KG1 (cell line): ENCODE measurements at places on chromosomes 13 and 19.

- DNase-seq = no peak
Observed at GRCh38 chr13:85508683-85509329, 290.4 kb downstream of the SLITRK6 start.

- DNase-seq = no peak
Observed at GRCh38 chr19:8097198-8097597, 44.6 kb downstream of the CCL25 start.

GRCh38 chr19:46131485-46132143, 7.1 kb upstream of the IGFL3 start:
- DNase-seq = no peak

GRCh38 chr19:398719-399118, 10.2 kb downstream of the C2CD4C start:
- no peak for DNase-seq

- no peak for DNase-seq
Observed at GRCh38 chr13:64278493-64278892, 2862.8 kb upstream of the PCDH20 start.

DNA sequence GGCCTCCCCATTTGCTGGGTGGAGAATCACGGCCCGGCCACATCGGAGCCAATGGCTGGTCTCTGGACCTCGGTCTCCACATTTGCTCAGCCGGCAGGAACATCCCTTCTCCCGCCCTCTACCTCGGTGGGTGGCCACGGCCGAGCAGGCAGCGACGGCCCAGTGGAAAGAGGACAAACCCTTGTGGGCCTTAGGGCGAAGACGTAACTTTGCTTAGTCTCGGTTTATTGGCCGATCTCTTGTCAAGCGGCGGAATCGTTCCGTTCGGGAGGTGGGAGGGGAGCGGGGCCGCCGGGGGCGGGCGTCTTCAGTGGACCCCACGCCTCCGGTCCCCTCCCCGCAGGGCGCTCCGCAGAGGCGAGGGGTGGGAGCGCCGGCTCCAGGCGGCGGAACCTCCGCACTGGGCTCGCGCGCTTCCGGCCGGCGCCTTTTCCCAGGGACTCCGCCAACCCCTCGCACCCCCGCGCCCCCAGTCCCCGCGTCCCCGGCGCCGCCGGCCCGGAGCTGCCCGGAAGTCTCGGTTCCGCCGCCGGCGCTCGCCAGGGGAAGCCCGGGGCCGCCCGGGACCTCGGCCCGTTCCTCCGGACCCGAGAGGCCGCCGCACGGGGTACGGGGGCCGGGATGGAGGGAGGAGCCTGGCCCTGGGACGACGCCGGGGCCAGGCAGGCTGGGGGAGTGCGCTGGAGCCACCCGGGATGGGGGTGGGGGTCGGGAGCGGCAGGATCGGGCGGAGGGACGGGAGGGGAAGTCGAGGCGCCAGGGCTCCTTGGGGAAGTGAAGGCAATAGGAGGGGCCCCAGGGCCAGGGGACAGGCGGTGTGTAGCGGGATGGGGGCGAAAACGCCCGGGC, at the start of gene ZNF580:
Gene ZNF580, plus strand, starts transcription at position 426 of the 849 bp plus-strand sequence. CDS start 1,507 bp downstream, outside the sequence.
- DNase-seq = no peak

DNA sequence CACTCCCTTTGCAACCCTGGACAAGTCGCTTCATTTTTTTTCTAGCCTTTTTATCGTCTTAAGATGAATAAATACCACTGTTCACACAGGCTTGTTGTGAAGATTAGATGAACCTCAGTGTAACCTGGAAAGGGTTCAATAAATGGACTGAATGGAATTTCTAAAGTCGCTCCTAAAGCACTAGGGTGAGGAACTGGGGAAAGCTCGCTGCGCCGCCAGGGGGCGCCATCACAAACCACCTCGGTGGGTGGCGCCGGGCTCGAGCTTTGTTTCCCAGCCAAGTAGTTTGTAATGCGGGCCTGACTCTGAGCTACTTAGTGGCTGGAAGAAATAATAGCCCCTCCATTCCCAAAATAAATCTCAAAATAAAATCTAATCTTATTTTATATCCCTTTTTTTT, 2.2 kb upstream of the CEACAM6 start:
- DNase-seq = peak; percentile 9

DNA sequence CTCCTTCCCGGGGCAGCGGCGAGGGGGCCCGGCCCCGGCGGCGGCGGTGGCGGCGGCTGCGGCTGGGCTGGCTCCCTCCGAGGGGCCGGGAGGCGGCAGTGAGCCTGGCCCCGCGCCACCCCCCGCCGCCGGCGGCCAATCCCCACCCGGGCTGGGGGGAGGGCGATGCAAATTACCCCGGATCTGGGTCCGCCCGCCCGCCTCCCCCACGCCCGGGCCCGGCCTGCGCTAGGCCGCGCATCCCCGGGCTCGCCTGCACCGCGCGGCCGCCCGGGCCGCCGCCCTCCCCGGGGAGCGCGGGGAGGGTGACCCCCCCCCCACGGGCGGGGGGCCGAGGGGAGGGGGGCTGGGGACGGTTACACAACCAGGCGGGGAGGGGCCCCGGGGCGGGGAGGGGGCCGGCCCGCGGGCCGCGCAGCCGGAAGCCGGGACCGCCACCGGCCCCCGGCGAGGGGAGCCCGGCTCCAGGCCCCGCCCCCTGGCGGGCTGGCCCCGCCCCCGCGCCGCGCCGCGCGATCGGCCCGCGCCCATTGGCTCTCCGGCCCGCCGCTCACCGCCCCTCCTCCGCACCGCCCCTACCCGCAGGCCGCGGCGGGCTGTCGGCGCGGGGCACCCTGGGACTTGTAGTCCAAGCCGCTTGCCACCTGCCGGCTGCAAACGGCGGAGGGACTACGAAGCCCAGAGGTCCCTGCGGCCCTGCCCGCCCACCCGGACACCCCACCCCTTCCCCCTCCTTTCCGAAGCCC, 1.1 kb downstream of the ZBTB7A start:
- DNase-seq = peak; percentile 83

GRCh38 chr13:60603049-60603448, 206.0 kb downstream of the TDRD3 start:
- no peak for DNase-seq

- DNase-seq = no peak
Observed at GRCh38 chr13:50999641-51000040, 90.0 kb downstream of the RNASEH2B start.

GRCh38 chr13:27641711-27642502, 20.2 kb downstream of the POLR1D start:
- DNase-seq = no peak

GRCh38 chr13:47396915-47397314, 500.1 kb upstream of the HTR2A start:
- no peak for DNase-seq

GRCh38 chr13:71873418-71874247, 6.6 kb upstream of the DACH1 start:
- no peak for DNase-seq

DNA sequence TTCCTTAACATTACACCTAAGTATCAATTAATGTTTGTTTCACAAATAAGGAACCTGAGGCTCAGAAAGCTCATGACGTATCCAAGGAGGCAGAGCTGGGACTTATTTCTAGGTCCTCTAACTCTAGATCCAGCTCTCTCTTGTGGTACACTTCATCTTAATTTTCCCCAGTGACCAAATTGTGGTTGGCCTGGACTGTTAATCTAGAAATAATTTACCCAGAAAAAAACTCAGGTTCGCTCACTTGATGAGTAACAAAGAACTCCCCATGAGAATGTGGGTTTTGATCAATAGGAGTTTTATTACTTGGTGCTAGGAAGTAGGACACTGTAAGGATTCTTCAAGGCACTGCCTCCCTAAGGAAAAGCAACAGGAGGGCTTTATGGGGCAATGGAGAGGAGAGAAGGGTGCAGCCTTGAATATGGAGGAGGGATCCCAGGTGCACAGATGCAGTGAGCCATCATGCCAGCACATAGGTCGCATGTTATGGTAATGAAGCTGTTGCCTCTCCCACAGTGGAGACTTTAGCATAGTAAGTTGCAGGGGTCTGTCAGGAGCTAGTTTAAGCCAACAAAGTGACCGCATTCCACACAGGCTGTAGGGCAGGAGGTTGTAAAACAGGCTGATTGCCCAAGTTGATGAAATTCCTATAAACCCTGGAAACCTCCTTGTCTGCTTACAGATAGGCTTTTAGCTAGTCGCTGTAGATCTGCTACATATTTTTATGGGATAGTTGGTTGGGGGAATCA, 14.7 kb downstream of the RAP2A start:
- DNase-seq = no peak

- no peak for DNase-seq
Observed at GRCh38 chr13:21148557-21149258, 27.6 kb downstream of the SKA3 start.

- no peak for DNase-seq
Observed at GRCh38 chr19:53374743-53375142, 9.2 kb downstream of the ZNF525 start.

DNA sequence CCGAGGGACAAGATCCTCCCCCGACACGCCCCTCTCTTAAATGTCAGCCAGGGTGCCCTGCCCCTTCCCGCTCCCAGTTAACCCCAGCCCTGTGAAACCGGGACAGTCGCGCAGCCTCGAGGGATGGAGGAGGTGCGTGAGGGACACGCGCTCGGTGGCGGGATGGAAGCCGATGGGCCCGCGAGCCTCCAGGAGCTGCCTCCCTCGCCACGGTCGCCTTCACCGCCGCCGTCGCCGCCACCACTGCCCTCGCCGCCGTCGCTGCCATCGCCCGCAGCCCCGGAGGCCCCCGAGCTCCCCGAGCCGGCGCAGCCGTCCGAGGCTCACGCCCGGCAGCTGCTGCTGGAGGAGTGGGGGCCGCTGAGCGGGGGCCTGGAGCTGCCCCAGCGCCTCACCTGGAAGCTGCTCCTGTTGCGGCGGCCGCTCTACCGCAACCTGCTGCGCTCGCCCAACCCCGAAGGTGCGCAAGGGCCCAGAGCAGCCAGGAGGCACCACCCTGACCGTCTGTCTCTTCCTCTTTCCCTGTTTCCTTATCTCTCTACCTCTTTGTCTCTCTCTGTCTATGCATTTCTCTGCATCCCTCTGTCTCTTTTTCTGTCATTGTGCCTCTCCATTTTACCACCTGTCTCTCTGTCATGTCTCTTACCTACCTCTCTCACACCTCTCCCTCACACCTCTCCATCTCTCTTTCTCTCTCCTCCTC, at the start of gene NCCRP1:
Gene NCCRP1, plus strand, starts transcription at position 105 of the 703 bp plus-strand sequence. Its CDS starts 19 bp downstream, at position 124.
- DNase-seq = no peak

GRCh38 chr19:29372921-29373797, 152.6 kb upstream of the VSTM2B start:
- DNase-seq = no peak

GRCh38 chr19:8503510-8503909, 1.1 kb upstream of the PRAM1 start:
- no peak for DNase-seq

DNA sequence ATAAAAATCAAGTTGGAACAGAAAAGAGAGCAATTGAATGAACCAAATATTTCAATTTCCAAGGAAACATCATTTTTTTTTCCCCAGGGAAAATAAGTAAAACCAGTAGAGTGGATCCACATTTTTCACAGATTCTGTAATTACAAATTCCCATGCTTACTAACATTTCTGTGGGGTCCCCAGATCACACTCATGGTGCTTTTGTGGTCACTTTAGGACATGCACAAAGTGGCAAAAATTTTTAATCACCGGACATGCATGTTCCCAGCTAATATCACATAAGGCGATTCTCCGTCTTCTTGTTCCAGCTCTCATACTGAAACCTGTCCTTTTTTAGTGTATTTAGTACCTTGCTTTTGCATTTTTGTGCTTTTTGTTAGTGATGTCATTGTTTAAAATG, 748.2 kb upstream of the SLITRK1 start:
- DNase-seq = no peak

DNA sequence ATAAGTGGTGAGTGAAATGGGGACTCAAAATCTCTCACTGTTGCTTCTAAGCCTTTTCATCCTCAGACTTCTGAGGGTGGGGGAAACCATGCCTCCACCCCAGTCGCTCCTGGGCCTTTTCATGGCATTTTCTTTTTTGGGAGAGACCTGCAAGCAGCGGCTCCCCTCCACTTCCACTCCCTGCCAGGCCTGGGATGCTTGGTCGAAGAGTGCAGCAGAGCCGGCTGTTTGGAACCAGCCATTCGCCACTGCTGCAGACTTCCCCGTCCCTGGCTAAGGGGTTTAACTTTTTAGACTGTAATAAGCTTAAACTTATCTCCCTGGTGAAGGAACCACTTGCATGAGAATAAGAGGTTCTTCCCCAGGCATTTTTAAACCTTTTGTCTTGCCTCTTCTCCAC, 617.2 kb downstream of the PCDH9 start:
- no peak for DNase-seq

- DNase-seq = no peak
Observed at GRCh38 chr13:23707674-23708073, 137.5 kb downstream of the TNFRSF19 start.
